ENCODE measurements at places on chromosomes 3 and 15.

DNA sequence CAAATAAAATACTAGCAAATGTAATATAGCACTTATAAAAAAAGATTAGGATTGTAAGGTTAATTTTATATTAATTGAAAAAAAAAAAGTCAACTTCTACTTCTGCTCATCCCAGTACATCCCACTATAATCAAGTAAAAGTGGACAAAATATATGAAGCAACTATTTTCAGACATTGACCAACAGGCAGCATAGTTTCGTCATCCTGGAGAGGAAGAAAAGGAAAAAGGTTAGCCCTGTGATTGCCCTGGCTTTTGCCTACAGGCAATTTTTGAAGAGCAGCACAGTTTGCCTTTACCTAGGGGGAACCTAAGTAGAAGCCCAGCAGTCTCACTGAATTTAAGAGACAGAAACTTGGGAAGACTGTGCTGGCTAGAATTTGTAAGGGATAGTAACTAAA, 52.2 kb upstream of the ACTC1 start:
- DNase-seq: no peak

GRCh38 chr15:64133623-64134344, 17.7 kb upstream of the SNX22 start:
- no peak for DNase-seq

DNA sequence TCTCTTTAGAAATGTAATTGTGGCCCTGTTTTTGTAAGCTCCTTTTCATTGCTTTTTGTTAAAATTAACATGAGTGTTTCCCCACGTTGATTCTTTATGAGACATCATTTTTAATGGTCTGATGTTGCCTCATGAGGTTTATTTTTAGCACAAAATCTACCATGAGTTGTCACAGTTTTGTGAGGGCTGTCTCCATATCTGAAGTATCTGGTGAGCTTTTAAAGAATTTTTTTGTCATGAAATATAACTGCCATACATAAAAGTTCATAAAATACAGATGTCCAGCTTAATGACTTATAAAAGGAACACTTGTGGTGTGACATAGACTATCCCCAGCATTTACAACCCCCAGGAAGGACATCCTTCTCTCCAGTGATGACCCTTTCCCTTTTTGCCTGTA, 34.3 kb upstream of the CEMIP start:
- no peak for DNase-seq

DNA sequence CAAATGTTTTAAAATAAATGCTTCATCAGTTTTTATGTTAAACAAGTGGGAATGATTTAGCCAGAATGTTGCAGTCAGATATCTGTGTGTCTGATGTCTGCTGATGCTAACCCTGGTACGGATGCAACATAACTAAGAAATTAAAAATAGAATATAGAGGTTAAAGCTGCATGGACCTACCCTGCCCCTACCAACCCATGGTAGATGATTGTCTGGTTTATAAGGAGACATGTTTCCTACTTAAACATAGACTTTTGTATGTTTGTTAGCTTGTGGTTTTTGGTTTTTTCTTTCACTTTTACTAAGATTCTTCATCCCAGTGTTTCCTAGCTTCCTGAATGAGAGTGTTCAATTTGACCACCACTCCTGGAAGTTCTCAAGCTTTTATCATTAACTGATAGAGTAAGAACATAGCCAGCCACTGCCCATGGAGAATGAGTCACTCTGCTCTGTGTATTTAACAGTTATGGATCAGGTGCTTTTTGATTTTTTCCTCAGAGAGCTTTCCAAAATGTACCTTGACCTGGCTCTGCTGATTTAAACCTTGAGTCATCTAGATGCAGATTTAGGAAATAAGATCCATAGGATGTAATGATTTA, 70.7 kb upstream of the VEPH1 start:
- DNase-seq: no peak

DNA sequence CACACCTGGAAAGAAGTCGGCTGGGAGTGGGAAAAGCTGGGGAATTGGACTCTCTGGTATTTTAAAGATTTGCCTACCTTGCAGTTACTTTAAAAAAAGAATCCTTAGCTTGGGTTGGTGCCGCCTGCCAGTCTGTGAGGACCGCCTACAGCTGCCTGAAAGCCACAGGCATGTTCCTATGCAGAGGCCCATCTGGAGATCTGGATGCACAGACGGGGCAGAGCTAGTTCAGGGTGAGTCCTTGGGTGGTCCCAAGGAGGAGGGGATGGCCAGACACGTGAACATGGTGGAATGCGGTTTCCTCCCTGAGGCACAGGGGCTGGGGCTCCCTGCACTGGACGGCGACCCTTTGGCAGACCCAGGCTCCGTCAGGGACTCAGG, 113.2 kb upstream of the IQSEC1 start:
- DNase-seq: no peak

GRCh38 chr3:140699516-140700231, 21.8 kb downstream of the TRIM42 start:
- DNase-seq: no peak

DNA sequence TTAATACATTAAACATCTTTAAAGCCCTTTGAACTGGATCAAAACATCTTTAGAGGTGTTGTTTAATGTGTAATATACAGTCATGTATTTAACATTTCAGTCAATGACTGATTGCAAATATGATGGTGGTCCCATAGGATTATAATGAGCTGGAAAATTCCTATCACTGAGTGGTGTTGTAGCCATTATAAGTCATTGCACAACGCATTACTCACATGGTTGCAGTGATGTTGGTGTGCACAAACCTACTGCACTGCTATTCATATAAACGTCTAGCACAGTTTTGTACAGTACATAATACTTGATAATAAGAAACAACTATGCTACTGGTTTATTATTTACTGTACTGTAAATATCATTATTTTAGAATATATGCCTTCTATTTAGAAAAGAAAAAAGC, 75.6 kb downstream of the DTWD1 start:
- no peak for DNase-seq

- no peak for DNase-seq
Measured at GRCh38 chr15:82062479-82063454, 16.9 kb upstream of the MEX3B start.

DNA sequence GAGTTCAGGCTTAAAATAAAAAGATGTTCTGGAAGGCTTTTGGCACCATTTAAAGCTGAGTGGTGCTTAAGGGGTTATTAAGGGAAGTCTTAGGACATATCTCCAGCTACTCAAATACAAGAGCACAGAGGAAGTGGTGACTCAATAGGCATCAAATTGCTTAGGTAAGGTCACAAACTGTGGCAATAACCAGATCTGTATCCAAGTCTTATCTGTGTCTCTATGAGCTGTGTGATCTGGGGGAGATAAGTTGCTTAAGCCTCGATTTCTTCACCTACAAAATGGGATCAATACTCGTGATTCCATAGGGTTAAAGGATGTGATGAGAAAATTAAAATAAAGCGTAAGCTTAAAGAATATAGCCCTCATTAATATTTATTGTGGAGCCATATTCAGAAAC, 7.6 kb downstream of the HDC start:
- DNase-seq: no peak

- no peak for DNase-seq
Measured at GRCh38 chr3:72255191-72255590, 470.2 kb upstream of the PROK2 start.

GRCh38 chr3:18122264-18122663, 302.9 kb downstream of the SATB1 start:
- no peak for DNase-seq

- no peak for DNase-seq
Measured at GRCh38 chr3:30895329-30895728, 868 bp upstream of the GADL1 start.

GRCh38 chr3:121793078-121793477, 41.8 kb downstream of the IQCB1 start:
- DNase-seq: no peak

GRCh38 chr3:177294221-177294620, 96.9 kb upstream of the TBL1XR1 start:
- DNase-seq: no peak

- DNase-seq: no peak
Measured at GRCh38 chr3:190016966-190017365, 103.7 kb downstream of the P3H2 start.

- DNase-seq: no peak
Measured at GRCh38 chr3:141439589-141439988, 47.2 kb upstream of the RASA2 start.

Measured in activated naive CD4-positive, alpha-beta T cell (primary cell).